Urinary bladder (tissue), 4 donors: ENCODE measurements at places on chromosomes 7 and 10.

DNA sequence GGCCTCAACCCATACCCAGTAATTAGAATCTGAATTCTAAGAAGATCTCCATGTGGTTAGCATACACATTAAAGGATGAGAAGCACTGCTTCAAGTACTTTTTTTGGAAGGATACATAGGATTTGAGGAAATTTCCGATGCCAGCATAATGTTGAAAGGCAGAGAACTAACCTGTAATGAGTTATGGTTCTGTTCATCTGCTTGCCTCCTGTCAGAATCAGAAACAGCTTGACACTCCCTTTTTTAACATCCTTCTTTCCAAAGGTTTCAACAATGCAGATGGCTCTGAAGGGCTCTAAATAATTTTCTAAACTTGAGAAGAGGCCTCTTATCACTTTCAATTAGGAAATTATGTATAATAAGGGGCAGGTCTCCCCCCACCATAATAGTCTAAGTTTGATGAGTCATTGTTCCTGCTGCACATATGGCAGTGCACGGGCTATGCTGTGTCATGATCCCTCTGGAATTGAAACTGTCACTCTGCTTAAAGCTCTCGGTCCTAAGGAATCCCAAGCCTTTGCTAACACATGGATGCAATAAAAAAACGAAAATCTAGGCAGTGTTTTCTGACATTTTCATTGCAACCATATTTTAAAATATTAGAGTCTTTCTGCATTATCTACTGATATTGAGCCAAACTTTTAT lies 291.2 kb upstream of the FZD1 start:
- DNase-seq, result no peak

DNA sequence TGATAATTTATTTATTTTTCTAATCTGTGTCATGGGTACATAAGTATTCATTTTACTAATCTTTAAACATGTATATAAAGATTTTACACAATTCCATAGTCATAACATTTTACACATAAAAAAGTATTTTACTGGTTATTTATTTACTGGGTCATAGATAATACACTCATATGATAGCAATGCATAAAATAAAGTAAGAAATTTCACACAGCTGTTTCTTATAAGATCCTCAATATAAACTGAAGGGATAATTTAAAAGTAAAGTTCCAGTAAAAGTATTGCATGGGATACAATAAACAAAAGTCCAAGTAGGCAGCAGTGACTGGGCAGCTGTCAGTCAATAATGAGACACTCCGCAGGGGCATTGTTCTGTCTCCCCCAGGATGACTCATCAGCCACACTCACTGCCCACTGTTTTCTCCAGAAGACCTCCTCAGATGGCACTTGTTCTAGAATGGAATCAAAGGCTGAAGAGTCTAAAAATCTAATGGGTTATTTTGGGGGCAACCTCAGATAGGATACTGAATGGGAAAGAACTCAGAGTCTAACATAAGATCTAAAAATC lies 32.7 kb downstream of the DPY19L1 start:
- no peak for DNase-seq

- no peak for DNase-seq
Observed at GRCh38 chr10:69571618-69572158, 1.5 kb downstream of the NEUROG3 start.

DNA sequence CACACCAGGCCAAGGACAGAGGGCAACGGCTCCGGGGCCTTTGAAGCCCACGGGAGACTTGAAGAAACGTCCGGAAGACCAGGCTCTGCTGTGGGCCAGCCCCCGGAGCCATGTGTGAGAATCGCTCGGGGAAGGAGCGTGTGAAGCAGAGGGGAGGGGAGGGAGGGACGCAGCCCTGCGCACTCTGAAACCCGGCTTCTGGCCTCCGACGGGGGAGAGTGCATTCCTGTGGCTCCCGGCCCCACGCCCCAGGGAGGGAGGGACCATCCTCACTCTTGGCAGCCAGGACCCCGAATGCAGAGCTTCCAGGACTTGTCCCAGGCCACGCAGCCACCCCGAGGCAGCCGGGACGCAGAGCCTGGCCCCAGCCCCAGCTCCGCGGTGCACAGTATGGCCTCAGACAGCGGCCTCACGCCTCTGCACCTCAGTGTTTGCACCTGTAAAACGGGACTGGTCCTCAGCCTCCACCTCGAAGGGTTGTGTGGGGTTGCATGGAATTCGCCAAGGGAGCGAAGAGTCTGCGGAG lies 67.4 kb downstream of the PDGFA start:
- no peak for DNase-seq

GRCh38 chr10:79022565-79023230 lies 46.1 kb upstream of the ZMIZ1 start:
- no peak for DNase-seq

- DNase-seq, result no peak
Observed at GRCh38 chr10:23192712-23193434, 761 bp downstream of the PTF1A start.

GRCh38 chr10:33290321-33291052 lies 44.0 kb downstream of the NRP1 start:
- DNase-seq, result no peak

DNA sequence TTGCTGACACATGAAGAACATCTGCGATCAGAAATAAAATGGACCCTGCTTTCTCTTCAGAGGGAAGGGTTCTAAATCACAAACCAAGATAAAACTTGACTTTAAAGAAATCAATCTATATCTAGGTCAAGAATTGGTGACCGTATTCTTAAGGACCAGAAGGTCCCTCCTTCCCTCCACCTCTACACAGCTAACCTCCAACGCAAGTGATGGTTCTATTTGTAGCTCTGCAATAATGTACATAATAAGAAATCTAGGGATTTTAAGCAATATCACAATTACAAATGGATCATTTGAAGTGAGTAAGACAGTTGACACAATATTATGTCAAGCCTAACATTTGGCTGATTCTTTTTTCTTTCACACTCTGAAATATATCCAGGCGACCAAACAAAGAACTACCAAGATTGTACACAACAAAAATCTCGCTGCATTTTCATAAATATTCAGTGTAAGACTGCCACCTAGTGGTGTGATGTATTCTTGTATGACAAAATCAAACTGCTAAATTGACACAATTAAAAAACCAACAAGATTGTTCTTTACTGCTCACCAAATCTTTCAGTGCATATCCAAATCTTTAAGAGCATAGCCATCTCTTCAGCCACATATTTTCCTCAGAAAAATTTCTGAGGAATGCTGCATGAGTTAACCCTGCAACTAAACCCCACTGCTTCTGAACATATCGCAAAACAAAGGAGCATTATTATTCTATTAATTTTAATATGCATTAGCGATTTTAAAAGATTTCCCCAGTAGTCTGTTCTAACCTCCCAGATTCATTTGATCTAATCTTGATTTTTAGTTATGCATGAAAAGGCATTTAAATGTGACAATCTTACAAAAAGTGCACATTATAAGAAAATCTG lies 44.5 kb downstream of the ICA1 start:
- DNase-seq, result no peak

DNA sequence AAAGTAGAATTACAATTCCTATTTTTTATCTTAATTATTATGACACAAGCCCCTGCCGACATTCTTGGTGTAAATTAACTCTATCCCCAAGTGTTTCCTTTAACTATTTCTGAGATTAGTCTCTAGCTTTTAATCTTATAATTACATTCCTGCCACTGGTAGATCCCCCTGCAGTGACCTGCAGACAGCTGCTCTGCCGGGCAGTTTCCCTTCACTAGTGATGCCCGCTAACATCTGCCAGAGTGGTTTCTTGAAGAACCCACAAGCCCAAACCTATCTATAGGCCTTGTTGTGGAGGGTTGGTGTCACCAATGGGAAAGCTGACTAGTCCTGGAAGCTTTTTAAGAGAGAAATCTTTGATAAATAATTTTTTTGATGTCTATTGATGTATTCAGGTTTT lies 50.0 kb downstream of the ADAM22 start:
- no peak for DNase-seq

- DNase-seq, result no peak
Observed at GRCh38 chr7:123372368-123372767, 162.0 kb downstream of the IQUB start.

DNA sequence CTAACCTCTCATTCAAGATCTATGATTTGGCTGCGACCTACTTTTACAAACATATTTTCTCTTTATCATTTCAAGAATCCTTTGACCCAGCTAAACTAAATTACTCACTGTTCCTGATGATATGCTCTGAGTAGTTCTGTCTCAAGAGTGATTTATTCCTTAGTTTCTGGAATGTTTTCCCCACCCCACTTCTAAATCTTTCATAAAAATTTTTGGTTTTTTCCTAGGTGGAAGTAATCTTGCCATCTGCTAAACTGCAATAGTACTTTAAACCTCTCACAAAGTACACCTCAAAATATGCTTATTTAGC lies 170.8 kb downstream of the DNAJC1 start:
- no peak for DNase-seq

GRCh38 chr7:71987200-71987767 lies 424.9 kb downstream of the CALN1 start:
- DNase-seq, result no peak

DNA sequence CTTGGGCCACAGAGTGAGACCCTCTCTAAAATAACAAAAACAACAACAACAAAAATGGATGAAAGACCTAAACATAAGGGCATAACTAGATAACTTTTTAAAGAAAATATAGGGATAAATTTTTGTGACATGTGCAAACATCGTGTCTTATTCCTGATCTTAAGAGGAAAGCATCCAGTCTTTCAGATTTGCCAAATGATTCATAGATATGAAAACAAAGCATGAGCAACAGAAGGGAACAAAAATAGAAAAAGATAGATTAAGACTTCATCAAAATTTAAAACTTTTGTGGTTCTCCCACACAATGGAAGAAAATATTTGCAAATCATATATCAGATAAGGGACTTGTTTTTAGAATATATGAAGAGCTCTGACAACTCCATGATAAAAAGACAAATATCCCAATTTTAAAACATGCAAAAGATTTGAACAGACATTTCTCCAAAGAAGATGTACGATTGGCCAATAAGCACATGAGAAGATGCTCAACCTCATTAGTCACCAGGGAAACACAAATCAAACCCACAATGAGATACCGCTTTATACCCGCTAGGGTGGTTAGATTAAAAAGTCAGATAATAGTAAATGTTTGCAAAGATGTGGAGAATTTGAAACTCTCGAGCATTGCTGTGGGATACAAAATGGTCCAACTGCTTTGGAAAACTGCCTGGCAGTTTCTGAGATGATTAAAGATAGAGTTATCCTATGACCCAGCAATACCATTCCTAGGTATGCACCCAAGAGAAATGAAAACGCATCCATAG lies 20.3 kb downstream of the PPIF start:
- DNase-seq, result no peak

DNA sequence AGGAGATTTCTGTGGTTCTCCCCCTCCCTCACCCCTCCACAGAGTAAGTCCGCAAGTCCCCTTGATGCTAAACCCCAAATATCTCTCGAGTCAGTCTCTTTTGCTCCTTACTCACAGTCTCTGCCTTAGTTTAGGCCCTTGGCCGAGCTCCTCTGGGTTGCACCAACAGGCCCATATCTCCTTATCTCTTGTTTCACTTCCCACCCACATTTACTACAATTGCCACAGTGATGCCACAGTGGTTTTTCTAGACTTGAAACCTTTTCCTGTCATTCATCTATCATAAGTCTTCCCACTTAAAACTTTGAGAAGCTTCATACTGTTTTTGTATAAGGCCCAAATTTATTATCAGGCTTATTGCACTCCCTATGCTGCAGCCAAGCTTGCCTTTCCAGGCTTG lies 23.4 kb upstream of the NME8 start:
- DNase-seq, result no peak

- DNase-seq, result peak; percentile 75
Observed at GRCh38 chr10:96017191-96017687, 26.1 kb upstream of the CCNJ start.

GRCh38 chr7:66423729-66424128 lies 205.0 kb upstream of the KCTD7 start:
- DNase-seq, result no peak

GRCh38 chr7:115802415-115802814 lies 228.1 kb downstream of the TFEC start:
- no peak for DNase-seq

GRCh38 chr7:129494041-129494440 lies 8.3 kb upstream of the SMKR1 start:
- DNase-seq, result no peak

DNA sequence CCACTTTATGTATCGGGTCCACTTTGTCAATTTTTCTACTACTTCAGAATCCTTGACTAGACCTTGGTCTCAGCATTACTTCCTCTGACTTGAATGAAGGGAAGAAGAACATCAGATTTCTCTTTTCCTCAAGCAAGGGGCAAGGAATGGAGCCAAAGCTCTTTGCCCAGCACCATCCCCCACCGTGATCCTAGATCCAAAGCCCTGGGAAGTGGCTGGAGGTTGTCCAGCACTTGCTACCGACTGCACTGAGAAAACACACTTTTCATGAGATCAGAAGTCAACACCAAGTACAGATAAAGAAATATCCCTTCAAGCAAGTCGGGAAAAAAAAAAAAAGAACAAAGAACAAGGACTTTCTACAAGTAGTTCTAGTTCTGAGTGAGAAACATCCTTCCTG lies 102.1 kb upstream of the DDC start:
- DNase-seq, result no peak

DNA sequence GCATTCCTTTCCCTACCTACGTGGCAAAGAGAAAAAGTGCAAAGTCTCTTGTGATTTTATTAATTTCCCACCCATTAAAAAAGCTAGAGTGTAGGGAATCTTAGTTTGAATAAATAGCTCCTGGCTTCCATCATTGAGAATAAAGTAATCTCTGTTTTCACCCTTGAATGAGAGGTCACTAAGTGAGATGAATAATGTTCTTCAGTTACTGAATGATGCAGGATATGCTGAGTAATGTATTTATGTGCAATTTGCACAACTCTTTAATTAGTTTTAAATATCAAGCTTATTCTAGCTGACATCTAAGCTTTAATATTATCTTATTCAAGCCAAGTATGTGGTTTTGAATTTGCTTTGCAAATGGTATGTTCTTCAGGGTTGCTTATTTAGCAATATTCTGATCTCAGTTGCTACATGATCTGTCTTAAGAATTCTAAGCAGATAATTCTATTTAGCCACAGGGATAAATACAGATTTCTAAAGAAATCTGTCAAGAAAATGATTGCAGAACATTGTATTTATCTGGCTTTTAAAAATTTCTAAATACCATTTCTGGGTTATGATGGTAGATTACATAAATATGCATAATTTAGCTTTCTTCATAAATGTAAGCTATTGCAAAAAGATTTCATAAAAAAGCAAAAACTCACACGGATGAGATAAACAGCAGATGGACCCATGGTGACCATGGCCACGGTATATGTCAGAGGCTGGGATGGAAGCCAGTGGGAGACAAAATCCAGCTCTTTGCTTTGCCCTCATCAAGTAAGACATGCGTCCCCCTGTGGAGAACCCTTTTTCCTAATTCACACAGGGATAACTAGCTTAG lies 141.0 kb downstream of the MACC1 start:
- no peak for DNase-seq

GRCh38 chr7:98133181-98133580 lies 26.5 kb downstream of the LMTK2 start:
- DNase-seq, result no peak
